Activated CD4-positive, alpha-beta T cell treated with anti-CD3 and anti-CD28 coated beads, Interleukin-2, amount 10 ng/mL, durations not matched to agents 7 days and 5 days (primary cell): ENCODE measurements at places on chromosomes 1 and 21. TPM values are rescaled to one million over a fixed set of nuclear protein-coding genes. Genes with fewer than 3 reads are reported as not detected.
A peak's percentile ranks its signal among the peaks of the same experiment; 100 is the strongest.

DNA sequence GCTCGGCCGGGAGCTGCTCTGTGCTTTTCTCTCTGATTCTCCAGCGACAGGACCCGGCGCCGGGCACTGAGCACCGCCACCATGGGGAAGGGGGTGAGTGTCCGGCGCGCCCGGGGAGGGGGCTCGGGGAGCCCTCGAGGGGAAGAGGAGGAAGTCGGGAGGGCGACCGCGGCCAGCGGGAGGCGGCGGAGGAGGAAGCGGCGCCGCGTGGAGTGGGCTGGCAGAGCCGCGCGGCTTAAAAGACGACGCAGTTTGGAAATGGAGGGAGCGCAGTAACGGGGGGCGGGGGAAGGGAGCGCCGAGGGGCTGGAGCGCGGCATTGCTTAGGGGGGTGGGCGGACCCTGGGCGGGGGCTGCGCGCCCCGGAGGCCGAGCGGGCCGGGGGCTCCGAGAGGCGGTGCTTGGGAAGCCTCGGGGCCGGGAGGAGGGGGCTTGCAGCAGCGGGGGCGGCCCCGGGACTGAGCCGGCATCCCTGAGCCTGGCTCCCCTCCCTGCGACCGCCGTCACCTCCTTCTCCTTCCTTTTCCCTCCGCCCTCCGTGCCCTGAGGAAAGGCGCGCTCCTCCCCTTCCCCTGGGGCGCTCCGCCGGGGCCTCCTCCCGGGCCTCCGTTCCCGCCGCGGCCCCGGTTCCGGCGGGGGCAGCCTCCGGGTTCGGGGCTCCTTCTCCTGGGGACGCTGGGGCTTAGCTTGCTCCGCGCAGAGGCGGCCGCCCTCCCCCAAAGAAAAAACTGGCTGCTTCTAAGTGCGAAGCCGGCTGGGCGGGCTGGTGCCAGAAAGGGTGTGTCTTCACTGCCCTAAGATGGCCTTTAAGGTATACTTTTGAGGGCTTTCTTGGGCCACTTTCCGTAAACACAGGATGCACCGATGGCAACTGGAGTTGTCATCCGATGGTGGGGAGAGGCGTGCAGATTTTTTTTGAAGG lies 648 bp downstream of the ATP1A1 start:
- DNase-seq = peak; percentile 67

DNA sequence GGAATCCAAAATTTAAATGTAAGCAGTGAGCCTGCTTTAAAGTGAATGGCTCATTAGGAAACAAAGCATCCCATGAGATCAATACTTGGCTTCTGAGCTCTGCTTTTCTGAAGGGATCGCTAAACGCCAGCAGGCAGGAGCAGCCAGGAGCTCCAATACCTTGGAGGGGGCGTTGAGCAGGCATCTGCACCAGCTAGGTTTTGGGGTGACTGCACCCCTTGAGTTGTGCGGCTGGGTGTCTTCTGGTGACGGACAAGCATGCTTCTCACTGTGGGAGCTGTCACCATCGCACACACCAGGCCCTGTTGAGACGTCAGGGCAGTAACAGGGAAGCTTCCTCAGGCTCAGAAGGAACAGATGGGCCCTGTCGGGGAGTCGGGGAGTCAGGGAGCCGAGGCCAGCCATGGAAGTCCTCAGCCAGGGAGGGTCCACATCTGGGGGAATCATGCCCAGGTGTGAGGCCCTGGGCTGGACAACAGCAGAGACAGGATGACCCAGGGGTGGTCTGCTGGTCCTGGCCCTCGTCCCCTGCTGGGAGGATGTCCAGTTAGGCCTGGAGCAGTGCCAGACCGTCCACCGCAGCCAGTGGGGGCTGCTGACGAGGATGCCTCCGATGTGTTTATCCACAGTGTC lies 57.9 kb upstream of the ADARB1 start:
- no peak for DNase-seq

- no peak for DNase-seq
Observed at GRCh38 chr21:31218830-31219608, 125.0 kb downstream of the TIAM1 start.

MACO1 gene
- 18.8 TPM for total RNA-seq

DNA sequence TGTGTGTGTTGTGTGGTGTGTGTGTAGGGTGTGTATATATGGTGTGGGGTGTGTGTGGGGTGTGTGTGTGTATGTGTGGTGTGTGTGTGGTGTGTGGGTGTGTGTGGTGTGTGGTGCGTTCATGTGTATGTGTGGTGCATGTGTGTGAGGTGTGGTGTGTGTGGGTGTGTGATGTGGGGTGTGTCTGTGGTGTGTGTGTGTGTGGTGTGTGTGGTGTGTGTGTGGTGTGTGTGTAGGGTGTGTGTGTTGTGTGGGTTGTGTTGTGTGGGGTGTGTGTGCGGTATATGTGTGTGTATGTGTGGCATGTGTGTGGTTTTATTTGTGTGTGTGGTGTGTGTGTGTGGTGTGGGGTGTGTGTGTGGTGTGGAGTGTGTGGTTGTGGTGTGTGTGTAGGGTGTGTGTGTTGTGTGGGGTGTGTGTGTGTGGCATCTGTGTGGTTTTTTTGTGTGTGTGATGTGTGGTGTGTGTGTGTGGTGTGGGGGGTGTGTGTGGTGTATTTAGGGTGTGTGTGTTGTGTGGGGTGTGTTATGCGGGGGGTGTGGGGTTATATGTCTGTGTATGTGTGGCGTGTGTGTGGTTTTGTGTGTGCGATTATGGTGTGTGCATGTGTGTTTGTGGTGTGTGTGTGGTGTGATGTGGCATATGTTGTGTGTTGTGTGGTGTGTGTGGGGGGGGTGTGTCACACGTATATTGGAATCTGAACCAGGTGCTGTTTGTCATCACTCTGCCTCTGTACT lies 17.1 kb upstream of the ZBTB21 start:
- no peak for DNase-seq

- DNase-seq = no peak
Observed at GRCh38 chr1:148333875-148334338, 149.2 kb downstream of the PPIAL4G start.

- DNase-seq = peak; percentile 56
Observed at GRCh38 chr1:234154320-234155251, 218.7 kb upstream of the COA6 start.

DNA sequence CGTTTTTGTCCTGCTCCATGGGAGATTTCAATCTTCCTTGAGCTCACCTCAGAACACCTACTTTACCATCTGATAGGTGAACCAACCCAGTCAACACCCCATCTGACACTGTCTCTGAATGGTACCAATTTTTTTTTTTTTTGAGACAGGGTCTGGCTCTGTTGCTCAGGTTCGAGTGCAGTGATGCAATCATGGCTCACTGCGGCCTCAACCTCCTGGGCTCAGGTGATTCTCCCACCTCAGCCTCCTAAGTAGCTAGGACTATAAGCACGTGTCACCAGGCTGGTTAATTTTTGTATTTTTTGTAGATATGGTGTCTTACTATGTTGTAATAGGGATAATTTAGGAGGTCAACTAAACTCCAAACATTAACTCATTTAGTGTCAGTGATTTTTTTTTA lies 36.3 kb downstream of the SPRTN start:
- no peak for DNase-seq

- no peak for DNase-seq
Observed at GRCh38 chr1:63682936-63683335, 89.7 kb downstream of the PGM1 start.

LRRC53 gene
- not detected for total RNA-seq

- no peak for DNase-seq
Observed at GRCh38 chr1:157001304-157001703, 44.2 kb downstream of the ARHGEF11 start.
